CD4-positive, alpha-beta T cell treated with Interleukin-17A for 1 hour (primary cell): ENCODE measurements at places on chromosomes 7 and 10.

DNA sequence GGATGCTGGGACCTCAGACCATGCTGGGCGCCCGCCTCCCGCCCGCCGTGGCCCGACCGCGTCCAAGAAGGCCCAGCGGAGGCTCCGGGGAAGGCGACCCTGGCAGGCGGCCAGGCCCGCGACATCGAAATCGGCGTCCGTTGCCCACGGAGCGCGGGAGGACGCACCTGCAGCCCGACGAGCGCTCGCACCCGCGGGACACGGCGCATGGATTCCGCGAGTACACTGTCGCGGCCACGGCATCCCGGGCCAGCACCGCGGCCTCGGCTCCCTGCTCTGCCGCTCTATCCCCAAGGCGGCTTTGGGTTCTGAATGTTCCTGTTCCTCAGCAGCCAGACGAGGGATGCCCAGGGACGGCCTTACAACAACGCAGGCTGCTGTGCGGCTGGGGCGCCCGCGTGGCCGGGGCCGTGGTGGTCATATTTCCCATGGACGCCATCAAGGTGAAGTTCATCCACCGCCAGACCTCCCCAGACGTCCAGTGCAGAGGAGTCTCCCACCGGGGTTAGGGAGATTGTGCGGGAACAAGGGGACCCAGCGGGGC, 67.5 kb upstream of the ZNF722 start:
- no peak for DNase-seq

GRCh38 chr7:144720149-144720548, 115.7 kb downstream of the TPK1 start:
- no peak for DNase-seq

DNA sequence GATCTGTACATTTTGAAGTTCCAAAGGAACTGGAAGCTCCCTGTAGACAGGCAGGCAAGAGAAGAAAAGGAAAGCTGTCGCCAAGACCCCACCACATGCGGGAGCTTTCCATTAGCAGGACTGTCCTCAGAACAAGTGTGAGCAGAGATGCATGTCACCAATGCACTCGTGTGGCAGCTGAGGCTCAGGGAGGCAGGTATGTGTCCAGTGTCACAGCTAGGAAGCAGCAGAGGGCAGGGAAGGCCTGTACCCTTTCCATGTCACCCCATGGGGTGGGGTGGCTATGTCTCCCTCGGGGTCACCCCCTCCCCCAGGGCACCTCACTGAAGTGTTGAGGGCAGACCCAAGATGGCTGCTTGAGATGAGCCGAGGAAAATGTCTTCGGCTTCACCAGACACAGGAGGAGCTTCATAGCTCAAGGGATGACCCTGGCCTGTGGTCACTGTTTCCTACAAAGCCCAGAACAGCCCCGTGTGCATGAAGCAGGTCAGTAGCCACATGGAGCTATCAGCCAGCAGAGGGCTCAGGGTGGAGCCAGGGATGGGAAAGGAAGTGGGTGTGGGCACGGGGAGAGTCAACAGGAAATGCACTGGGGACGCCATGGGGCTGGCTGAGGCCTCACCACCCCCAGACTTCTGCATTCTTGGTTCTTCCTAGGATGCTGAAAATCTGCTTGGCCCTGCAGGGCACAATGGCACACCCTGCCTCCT, 96.6 kb downstream of the FAM53B start:
- DNase-seq: peak; percentile 80

DNA sequence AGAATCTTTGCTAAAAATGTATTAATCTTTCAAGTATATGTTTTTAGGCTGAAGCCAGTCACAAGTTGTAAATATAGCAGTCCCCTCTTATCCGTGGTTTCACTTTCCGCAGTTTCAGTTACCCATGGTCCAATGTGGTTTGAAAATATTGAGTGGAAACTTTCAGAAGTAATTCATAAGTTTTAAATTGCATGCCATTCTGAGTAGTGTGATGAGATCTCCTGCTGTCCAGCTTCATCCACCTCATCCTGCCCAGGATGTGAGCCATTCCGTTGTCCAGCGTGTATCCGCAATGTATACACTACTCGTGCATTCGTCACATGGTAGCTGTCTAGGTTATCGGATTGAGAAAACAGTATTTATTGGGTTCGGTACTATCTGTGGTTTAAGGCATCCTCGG, 12.2 kb downstream of the PDCD4 start:
- DNase-seq: peak; percentile 26

DNA sequence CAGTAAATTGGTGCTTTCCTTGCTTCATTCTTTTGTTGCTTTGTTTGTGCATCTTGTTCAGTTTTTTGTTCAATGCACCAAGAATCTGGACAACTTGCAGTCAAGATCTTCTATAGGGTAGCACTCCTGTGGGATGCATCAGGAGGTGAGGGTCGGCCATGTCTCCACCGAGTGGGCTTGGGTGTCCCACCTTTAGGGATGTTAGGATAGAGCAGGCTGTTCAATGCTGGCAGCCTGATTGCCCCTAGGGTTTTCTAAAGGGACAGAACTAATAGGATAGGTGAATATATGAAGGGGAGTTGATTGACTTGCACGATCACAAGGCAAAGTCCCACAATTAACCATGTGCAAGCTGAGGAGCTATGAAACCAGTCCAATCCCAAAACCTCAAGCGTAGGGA, 109.9 kb downstream of the GLRX3 start:
- no peak for DNase-seq

- DNase-seq: peak; percentile 73
Observed at GRCh38 chr10:43671659-43672531, 23.2 kb upstream of the ZNF32 start.
